NCI-H1436 (cell line): ENCODE measurements at places on chromosomes 5 and 9.

DNA sequence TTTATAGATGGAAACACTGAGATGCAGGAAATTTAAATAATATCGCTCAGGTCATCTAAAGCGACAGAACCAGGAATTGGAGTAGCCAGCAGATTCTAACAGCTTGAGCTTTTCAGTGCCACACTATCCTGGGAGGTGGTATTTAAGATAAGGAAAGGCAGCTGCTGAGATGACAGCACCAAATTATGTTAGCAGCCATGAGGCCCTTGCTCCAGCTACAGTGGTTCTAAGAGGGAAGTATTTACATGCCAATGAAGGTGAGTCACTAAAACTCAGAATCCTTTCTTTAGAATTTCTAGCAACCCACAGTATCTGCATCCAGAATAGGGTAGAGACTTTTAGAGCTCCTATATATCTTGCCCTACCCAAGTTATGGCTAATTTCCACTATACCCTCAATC lies 127.0 kb upstream of the VLDLR start:
- no peak for DNase-seq

DNA sequence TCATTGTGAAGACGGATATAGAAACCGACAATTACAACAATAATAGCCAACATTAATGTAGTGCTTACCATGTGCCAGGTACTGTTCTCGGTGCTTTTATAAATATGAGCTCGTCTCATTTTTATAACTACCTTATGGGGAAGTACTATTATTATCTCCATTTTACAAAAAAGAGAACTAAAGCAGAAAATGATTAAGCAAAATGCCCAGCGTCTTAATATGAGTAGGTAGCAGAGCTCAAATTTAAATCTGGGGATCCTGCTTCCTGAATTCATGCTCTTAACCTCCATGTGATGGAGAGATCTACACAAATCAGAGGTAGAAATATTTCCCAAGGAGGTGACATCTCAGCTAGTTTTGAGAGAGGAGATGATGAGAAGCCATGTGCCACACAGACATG lies 256.9 kb downstream of the TRIM32 start:
- DNase-seq: no peak

- no peak for DNase-seq
These were observed 1.4 kb downstream of the PBX3 start for GRCh38 chr9:125748446-125749099.

GRCh38 chr5:40909723-40910122 lies 426 bp downstream of the C7 start:
- DNase-seq: no peak

- no peak for DNase-seq
These were observed 853.7 kb downstream of the TAF11L14 start for GRCh38 chr5:18487928-18488480.

DNA sequence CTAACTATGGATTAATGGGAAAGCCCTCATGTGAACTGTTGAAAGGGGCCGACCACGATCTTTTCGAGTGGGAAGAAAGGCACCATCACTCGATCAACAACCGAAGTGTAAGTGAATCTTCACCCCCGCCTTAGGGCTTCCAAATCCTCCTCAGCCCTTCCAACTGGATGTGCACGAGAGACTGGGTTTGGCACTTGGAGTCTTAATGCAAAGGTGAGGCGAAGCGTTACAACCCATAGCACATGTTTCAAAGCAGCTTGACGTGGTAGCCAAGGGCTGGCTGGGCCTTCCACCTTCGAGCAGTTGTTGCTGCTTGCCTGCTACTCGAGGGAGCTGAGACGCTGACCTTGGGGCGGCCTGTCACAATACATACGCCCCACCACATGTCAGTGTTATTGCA lies 5.7 kb upstream of the LCN9 start:
- DNase-seq: no peak

GRCh38 chr5:143985832-143986515 lies 174.0 kb downstream of the HMHB1 start:
- no peak for DNase-seq
